ENCODE measurements at places on chromosomes 5 and 9.

DNA sequence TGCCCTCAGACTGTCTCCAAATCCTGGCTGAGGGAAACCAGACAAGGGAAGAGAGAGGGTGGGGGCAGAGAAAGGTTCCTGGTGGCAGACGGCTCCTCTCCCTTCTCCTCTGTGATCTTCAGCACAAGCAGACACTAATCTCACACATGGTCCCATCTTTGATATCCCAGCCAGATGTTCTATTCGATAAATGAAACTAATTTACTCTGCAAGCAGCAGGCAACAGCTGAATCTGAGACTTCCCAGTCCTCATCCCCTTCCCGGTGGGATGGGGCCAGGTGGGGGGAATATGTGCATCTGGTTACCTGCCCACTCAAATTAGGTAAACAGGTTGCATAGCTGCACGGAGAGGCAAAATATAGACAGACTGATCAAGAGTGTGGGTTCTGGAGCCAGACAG lies 208.9 kb upstream of the PANK3 start:
- DNase-seq = no peak

DNA sequence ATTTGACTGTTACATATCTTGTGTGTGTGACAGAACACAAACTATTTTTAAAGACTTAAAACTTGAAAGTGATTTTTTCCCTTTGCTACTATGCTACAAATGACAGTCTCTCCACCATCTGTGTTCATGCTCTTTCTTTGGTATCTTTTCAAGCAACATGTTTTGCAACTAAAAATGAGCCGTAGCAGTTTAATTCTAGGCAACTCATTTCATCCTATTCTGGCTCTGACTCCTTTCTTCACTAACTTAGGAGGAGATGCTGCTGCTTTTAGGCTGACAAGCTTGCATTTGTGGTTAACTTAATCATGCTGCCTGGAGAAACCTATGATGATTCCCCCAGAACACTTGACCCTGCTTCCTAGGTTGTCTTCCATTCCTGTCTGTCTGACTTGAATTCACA lies 100.6 kb downstream of the HACD4 start:
- no peak for DNase-seq

GRCh38 chr5:14569948-14570691 lies 11.5 kb upstream of the OTULINL start:
- DNase-seq = no peak

- DNase-seq = no peak
Measured at GRCh38 chr5:90909940-90910339, 351.3 kb downstream of the ADGRV1 start.

GRCh38 chr9:133683586-133684120 lies 47.5 kb downstream of the DBH start:
- DNase-seq = no peak

GRCh38 chr5:180988592-180988991 lies at the start of gene BTNL3:
BTNL3 (plus strand) TSS chr5:180988846; CDS start chr5:180989029, 183 bp downstream.
- DNase-seq = no peak

GRCh38 chr9:121559183-121559582 lies 59.5 kb upstream of the GGTA1 start:
- no peak for DNase-seq

GRCh38 chr5:32462618-32463017 lies 18.1 kb upstream of the ZFR start:
- DNase-seq = no peak

- DNase-seq = no peak
Measured at GRCh38 chr9:138073808-138074207, 196.2 kb downstream of the CACNA1B start.

GRCh38 chr5:29899583-29899982 lies 1293.9 kb upstream of the CDH6 start:
- DNase-seq = no peak

GRCh38 chr5:59782856-59783255 lies 110.7 kb downstream of the PDE4D start:
- DNase-seq = no peak

DNA sequence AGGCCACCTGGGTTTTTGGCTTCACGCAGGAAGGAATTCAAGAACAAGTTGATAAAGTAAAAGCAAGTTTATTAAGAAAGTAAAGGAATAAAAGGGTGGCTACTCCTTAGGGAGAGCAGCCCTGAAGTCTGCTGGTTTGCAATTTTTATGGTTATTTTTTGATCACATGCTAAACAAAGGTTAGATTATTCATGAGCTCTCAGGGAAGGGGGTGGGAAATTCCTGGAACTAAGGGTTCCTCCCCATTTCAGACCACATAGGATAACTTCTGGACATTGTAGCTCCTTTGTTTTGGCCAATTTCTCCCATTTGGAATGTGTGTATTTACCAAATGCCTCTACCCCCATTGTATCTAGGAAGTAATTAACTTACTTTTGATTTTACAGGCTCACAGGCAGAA lies 63.9 kb upstream of the SYK start:
- DNase-seq = no peak

DNA sequence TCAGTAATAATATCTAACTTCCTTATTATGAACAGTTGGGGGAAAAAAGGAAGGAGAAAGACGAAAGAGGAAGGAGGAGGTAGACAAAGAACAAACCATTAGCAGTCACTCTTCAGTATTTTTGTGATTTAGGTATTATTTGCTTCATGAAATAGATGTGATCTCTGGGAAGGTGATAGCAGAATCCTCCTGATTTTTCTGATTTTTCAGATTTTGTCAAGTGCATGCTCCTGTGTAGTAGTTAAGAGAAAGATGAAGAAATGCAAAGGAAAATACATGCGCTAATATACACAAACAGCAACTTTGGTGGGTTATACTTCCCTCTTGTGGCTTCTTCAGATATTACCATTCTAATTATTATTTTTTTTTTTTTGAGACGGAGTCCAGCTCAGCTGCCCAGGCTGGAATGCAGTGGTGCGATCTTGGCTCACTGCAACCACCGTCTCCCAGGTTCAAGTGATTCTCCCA lies 31.6 kb downstream of the LMNB1 start:
- DNase-seq = no peak

- DNase-seq = no peak
Measured at GRCh38 chr9:101536938-101537337, 3.3 kb downstream of the RNF20 start.

GRCh38 chr5:172207511-172207910 lies 13.5 kb downstream of the EFCAB9 start:
- no peak for DNase-seq

DNA sequence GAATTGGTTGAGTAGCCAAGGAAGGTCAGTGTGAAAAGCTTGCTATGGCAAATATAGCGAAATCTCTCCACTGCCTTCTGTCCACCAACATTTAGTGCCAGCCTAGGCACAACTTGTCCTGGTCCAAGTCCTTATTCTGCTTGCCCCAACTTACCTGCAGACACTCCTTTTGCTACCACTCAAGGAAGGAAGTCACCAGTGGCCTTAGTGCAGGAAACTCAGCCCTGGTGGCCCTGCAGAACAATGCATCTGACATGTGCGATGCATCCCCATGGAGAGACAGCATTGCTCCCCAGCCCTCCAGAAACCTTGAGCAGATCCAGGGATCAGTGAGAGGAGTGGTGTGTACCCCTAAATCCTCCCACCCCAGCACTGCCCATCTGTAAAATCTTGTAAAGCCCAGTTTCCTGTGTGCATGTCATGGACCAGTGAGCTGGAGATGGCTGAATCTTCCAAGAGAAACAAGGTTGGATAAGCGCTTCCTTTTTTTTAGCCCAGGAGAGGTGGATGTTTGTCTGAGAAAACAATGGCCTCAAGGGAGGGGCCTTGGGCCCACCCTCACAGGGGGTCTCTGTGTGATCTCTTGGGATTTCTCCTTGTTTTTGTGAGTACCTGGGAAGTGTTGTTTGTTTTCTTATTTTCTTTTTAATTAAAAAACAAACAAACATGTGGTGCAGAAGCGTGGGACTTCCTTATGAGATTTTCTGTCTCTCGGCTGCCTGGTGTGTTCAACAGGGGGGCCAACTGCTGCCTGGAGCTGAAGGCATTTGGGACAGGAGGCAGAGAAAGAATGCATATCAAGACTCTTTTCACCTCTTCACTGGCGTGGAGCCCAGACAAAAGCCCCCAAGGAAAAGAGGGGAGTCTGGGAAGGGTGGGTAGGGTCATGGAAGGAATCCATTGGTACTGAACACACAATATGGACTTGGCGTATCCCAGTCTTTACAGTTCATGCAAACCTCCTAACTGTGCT lies 3.6 kb downstream of the FOXI1 start:
- DNase-seq = no peak

DNA sequence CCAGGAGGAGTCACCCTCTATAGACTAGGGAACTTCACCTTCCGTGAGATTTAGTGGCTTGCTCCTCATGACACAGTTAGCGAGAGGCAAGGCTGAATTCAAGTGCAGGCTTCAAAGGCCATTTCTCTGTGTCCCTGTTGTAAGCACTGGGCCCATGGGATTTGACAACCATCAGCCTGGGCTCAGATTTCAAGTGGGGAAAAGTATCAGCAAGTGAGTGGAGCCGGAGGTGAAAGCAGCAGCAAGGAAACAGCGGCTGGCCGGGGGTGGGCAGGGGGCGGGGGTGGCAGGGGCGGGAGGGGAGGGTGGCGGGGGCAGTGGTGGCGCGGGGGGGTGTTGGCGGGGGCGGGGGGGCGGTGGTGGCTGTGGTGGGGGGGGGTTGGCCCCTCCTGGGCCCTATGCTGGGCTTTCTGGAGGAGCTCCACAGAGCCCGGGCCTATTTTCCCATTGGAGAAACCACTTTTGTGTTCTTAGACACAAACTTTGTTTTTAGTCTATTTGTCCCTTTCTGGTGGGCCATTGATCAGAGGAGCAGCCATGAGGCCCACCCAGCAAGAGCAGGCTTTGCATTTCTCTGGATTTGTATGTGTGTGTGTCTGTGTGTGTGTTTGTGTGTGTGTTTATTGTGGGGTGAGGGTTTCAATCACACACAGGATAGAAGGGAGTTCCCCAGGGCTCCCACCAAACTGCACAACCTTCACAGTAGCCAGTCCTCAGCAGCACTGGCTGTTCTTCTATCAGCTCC lies 165.4 kb upstream of the RAI14 start:
- DNase-seq = no peak

DNA sequence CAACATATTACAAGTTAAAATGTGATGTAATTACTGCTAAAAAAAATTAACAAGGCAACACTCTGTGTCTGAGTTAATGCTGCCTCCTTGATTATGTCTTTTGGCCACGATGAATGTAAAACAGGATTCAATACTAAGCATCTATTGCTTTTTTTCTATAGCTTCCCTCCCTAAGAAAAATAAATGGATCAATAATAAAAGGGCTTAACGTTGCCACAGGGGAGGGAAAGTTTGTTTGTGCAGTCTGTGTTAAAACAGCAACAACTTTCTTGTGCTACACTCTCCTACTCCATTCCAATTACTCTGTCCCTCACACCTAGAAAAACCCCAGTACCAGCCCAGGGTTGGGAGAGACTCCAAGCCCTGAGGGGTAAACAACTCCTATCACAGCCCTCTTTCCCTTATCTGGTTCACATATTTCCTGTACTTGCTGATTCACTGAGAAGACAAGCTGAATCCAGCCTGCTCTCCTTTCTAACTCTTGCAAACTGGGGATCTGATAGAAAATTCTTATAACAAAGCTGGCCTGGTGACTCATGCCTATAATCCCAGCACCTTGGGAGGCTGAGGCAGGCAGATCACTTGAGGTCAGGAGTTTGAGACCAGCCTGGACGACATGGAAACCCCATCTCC lies 44.8 kb downstream of the PTPN3 start:
- DNase-seq = no peak

DNA sequence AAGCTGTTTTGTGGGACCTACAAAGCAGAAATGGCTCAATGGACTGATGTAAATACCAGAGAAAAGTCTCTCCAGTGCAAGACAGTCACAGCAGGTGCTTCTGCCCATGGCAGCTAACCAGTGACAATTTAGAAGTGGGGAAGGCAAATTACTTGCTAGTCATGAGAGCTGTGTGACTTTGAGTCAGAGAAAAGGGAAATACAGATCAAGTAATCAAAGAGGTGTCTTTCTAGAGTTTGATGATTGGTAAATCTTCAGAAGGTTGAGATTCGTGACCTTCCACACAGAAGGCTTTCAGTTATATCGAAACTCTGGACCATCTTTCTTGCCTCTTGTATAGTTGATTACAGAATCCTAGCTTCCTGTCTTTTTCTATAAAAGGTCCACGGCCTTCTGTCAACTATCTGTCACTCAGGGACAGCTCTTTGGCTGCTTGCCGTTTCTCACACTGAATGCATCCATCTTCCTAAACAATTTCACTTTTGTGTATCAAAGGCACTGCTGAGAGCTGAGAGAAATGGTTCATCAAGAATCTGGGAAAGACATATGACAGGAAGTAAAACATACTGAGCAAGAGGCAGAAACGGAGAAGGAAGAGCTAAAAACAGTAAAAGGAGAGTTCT lies 993.9 kb upstream of the ACO1 start:
- DNase-seq = no peak

DNA sequence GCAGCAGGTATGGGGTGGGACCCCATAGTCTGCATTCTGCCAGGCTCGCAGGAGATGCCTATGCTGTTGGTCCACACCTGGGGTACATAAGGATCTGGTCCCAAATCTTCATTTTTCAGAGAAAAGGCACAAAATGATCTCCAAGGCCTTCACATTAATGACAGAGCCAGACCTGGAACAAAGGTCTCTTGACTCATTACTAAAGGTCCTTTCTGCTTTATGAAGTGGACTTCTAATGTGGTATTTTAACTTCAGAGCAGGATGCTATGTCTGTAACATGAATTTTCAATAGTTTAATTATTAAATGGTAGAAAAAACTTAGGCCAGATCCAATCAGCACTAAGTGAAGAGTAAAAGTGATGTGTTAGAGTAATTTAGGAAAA lies 38.0 kb downstream of the DMGDH start:
- DNase-seq = no peak

DNA sequence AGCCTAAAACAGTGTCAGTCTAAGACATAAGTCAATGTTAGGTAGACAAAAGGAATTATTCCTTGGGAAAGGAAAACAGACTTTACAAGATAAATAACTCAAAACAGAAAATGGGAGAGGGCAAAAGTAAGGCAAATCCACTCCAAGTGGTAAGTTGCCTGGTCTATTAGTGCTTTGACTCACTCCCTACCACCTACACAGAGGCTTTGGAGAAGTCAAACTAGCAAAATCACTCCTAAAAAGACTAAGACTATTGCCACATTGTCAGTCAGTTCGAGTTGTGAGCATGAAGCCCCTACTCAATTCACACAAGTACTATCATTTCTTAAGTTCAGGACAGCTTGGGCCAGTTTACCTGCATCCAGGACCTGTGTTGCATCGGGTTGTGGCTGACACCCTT lies 5.2 kb upstream of the ZBTB6 start:
- no peak for DNase-seq

DNA sequence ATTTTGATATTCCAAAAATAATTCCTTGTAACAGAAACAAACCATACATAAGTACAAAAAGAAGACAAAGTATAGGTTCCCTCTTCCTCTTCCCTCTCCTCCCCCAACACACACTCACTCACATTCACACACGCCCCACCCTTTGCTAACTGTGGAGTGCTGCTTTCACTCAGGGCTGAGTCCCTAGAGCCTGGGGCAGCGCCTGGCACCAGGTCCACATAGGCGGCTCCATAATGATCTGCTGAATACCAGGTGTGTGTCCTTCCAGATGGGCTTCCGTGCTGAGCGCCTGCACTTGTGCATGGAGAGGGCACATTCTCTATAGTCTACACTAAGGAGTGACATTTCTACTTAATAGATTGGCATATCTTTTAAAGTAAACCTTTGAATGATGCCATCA lies 3.7 kb downstream of the SEMA4D start:
- no peak for DNase-seq
